ENCODE measurements at places on chromosomes 7 and 10.
A peak's percentile ranks its signal among the peaks of the same experiment; 100 is the strongest.

GRCh38 chr10:95814011-95814727 is 58.2 kb downstream of the ENTPD1 start:
- no peak for DNase-seq

DNA sequence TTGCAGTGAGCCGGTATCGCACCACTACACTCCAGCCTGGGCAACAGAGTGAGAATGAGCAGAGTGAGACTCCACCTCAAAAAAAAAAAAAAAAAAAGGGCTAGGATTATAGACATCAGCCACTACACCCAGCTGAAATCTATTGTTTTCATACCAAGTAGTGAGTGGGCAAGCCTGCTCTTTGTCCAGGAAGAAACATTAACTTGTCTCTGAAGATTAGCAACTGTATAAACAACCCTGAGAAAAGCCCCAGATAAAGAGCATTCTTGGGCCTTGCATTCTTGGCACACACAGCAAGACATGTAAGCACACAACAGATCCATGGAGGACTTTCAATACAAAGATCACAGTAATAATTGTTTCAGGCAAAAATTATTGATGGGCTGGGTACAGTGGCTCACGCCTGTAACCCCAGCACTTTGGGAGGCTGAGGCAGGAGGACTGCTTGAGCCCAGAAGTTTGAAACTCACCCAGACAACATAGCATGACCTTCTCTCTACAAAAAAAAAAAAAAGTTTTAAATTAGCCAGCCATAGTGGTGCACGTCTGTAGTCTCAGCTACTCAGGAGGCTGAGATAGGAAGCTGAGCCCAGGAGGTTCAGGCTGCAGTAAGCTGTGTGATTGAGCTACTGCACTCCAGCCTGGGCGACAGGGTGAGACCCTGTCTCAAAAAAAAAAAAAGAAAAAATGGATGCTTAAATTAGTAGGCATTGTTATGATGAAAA is 4.4 kb downstream of the PSPH start:
- no peak for DNase-seq

DNA sequence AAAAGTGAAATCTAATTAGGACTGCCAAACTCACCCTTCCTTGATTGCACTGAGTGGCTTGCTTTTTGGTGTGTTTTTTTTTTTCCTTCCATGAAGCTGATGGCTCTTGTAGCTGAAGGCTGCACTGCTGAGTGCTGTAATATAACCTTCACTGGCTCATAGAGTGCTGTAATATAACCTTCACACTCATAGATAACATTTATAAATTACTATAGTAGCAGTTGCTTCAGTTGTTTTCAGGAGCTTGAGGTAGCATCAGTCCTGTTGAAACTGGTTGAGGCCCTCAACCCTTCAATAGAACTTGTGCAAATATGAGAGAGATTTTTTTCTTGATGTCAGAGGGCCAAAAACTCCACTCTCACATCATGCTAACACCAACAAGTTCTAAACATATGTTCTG is 404.9 kb upstream of the MBL2 start:
- no peak for DNase-seq

GRCh38 chr7:18503126-18503866 is 7.7 kb downstream of the HDAC9 start:
- no peak for DNase-seq

- DNase-seq = no peak
Measured at GRCh38 chr10:124068929-124069328, 24.5 kb downstream of the CHST15 start.

GRCh38 chr7:29379551-29379950 is 184.1 kb upstream of the PRR15 start:
- DNase-seq = no peak

GRCh38 chr10:62093863-62094291 is 174.8 kb downstream of the RTKN2 start:
- DNase-seq = no peak

GRCh38 chr7:92432299-92432946 is 14.9 kb upstream of the GATAD1 start:
- DNase-seq = no peak

DNA sequence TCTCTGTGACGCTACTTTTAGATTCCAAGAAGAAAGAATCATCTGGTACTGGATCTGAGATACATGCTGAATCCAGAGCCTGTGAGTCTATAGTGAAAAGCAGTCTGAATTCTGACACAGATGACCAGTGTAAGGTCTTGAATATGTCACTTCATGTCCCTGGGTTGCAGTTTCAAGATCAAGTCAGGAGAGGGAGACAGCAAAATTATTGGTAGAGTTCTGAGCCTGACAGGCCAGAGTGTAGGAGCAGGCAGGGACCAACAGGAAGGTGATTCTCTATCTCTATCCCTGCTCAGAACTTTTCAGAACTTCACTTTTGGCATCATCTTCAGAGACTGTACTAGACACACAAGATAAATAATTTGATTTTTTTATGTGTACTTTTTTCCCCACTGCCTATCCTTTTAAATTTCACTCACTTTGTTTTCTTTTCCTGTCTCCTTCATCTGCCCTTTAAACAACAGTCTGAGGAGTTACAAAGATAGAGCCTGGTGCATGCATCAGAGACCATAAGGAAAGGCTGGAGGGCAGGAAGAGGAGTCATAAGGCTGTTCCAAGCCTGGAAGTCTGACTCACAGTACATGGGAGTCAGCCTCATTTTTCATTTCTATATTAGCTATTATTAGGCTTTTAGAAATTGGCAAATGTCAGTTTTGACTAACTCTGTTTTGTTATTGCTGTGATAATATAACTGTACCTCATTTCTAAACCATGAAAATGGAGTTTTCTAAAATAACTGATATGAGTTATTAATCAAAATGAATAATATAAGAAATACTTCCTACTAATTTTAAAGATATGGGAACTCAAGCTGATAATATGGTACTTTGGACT is 120.2 kb upstream of the TMEM229A start:
- DNase-seq = no peak

GRCh38 chr7:5703572-5704533 is 77.6 kb downstream of the RNF216 start:
- DNase-seq = no peak

DNA sequence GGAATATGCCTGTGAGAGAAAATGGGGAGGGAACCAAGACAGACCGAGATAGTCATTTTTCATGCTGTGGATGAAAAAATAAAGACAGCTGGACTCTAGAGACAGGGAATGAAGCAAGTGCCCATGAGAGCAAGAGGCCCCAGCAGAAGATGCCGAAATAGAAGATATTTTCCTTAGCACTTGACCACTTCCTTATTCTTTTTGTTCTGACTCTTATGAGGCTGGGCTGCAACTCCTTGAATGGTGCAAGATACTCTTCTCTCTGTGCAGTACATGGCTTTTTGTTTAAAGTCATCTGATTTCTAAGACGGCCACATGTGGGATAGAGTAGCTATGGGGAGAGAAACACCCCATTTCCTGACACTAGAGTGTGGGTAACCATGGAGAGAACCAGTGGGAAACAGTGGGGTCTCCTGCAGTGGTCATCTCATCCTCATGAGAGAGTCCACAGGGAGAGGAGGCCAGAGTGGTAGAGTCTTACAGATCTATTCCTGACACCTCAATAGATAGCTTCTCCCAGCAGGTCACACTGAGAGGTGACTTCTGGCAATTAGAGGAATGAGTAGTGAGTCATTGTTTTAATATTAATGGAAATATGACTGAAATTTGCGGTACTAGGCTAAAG is 18.0 kb upstream of the VCL start:
- peak; percentile 33 for DNase-seq

DNA sequence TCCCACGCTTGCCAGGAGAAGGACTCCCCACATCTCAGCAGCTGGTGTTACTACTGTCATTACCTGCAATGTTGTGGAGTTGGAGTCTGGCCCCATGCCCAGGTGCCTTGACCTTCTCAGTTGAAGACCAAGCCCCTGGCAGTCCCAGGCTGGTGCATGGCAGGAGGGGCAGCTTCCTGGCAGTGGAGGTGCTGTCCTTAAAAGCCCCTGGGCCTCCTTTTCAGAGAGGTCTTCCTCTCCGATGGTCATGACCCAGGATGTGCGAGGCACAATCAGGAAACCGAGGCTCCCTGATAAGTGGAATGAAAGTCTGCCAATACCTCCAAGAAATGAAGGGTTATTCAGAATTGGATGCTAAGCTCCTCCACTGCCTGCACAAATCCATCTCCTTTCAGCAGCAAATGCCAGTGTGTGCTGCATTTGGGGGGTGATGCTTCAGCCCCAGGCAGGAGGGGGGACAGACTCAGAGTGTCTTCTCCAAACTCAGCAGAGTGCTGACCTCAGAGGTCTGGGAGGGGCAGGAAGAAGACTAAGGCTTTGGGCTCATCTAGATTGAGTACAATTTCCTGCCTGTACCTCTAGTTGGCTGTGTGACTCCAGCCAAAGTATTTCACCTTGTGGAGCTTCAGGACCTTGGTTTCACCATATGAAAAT is 97.0 kb upstream of the DDC start:
- no peak for DNase-seq

All from upper lobe of left lung (tissue), 6 donors.